ENCODE measurements at places on chromosomes 3 and 15.

GRCh38 chr15:89143503-89144162, 55.4 kb downstream of the ABHD2 start:
- H3K4me3 ChIP-seq = no peak overlapping the region
- DNase-seq = no peak
- peaks cover 13% of the 10 kb centered on the region for H3K4me1 ChIP-seq
- H3K36me3 ChIP-seq = no peaks in the 10 kb centered on the region

- H3K4me3 ChIP-seq = no peak overlapping the region
- H3K36me3 ChIP-seq = no peaks in the 10 kb centered on the region
- no peak for DNase-seq
- peaks cover 22% of the 10 kb centered on the region for H3K27me3 ChIP-seq
- no peak overlapping the region for H3K27ac ChIP-seq
These were observed 5.1 kb upstream of the CCR1 start for GRCh38 chr3:46213201-46213600.

DNA sequence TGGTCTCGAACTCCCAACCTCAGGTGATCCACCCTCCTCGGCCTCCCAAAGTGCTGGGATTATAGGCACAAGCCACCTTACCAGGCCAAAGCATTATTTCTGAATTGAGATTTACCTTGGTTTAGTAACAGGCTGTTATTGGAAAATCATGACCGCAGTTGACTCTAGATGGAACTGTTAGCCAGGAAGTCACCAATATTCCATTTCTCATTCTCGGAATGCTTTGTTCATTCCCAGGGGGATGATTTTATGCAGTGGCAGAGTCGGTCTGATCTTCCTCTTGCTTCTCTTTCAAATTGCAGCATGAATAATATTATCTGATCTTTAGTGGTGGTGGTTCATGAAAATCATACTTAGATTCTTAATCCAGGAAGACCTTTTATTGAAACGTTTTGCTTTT, 195.5 kb upstream of the MBNL1 start:
- no peaks in the 10 kb centered on the region for H3K4me1 ChIP-seq
- H3K27me3 ChIP-seq = no peaks in the 10 kb centered on the region
- no peak overlapping the region for H3K4me3 ChIP-seq
- no peak for DNase-seq
- no peak overlapping the region for H3K27ac ChIP-seq
- H3K36me3 ChIP-seq = no peaks in the 10 kb centered on the region

DNA sequence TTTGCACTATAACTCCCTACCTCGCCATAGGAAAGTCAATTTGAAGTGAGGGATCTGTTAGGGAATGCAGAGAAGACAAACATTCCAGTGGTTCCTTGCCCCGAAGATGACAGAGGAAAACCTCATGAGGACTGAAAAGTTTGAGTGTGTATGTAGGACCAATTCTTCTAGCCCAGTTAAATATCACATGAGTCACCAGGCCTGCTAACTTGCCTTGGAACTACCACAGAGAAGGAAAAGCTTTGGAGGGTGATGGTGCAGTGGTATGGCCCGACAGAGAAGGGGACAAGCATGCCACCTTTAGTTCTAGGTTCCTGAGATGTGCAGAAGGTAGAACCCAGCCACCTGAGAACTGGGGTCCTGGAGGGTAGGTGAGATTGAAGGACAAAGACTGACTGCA, 2.6 kb upstream of the UPK1B start:
- H3K27ac ChIP-seq = no peak overlapping the region
- H3K4me1 ChIP-seq = peaks cover 8% of the 10 kb centered on the region
- no peak for DNase-seq
- no peak overlapping the region for H3K4me3 ChIP-seq

DNA sequence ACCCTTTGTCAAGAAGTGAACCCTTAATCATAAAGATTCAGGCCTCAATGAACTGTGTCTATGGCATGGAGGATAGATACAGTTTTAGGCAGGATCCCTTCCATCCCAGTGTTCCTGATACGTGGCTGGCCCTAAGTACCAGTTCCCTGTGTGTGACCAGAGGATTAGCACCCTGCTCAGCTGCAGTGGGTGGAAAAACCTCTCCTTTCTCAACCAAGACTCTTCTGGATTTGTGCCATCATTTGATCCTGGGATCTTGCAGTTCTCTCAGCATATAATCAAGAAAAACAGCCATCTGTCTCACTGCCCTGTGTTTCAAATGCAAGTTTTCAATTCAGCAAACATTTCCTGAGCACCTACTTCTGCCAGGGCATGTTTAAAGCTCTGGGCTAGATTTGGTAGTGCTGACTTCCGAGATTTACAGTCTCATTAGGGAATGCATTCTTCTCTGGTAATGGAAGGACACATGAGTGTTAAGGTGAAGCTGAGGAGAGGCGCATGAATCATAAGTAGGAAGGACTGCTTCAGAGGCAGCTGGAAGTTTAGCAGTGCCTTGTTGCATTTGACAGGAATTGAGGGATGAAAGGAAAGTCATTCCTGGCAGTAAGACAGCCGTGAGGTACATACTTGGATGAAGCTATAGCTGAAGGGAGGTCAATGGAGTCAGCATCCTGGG, 388.3 kb downstream of the MFSD1 start:
- no peaks in the 10 kb centered on the region for H3K4me1 ChIP-seq
- H3K27me3 ChIP-seq = no peaks in the 10 kb centered on the region
- H3K4me3 ChIP-seq = no peak overlapping the region

- no peaks in the 10 kb centered on the region for H3K36me3 ChIP-seq
- H3K27ac ChIP-seq = no peak overlapping the region
- no peak for DNase-seq
- no peak overlapping the region for H3K4me3 ChIP-seq
- H3K27me3 ChIP-seq = no peaks in the 10 kb centered on the region
- H3K4me1 ChIP-seq = no peaks in the 10 kb centered on the region
These were observed 227.5 kb upstream of the COL8A1 start for GRCh38 chr3:99410789-99411311.

DNA sequence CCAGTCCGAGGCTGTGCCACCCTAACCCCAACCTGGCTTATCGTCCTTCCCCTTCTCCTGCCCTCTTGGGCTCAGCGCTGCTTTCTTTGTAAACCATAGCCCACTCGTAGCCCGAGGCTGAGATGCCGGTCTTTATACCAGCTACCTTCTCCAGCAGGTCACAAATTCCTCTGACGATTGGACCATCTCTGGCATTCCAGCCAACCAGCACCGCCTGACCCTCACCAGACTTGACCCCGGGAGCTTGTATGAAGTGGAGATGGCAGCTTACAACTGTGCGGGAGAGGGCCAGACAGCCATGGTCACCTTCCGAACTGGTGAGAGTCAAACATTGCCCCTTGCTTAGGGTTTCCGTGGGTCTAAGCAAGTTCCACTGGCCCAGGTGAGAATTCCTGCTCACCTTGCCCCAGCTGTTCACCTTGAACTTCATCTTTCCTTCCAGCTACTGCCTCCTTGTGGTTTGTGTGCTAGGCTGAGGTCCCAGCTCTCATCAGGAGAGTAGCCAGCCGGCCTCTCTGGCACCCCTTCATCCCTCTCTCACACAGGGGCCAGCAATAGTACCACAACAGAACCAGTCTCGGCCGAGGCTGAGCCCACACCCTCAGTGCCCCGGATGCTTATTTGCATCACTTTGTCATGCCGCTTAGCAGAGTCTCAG, 66.7 kb downstream of the BOC start:
- H3K27me3 ChIP-seq = no peaks in the 10 kb centered on the region
- H3K36me3 ChIP-seq = peaks cover 4% of the 10 kb centered on the region
- H3K27ac ChIP-seq = peak overlapping the region; percentile 86
- H3K4me3 ChIP-seq = no peak overlapping the region
- peaks cover 8% of the 10 kb centered on the region for H3K4me1 ChIP-seq

GRCh38 chr15:61031532-61031931, 197.6 kb downstream of the RORA start:
- no peak overlapping the region for H3K4me3 ChIP-seq
- H3K4me1 ChIP-seq = peaks cover 7% of the 10 kb centered on the region
- DNase-seq = no peak
- no peaks in the 10 kb centered on the region for H3K27me3 ChIP-seq
- H3K36me3 ChIP-seq = no peaks in the 10 kb centered on the region

- no peaks in the 10 kb centered on the region for H3K27me3 ChIP-seq
- DNase-seq = no peak
- H3K27ac ChIP-seq = no peak overlapping the region
- peaks cover 5% of the 10 kb centered on the region for H3K4me1 ChIP-seq
- peaks cover 98% of the 10 kb centered on the region for H3K36me3 ChIP-seq
These were observed 12.2 kb downstream of the RNF123 start for GRCh38 chr3:49701388-49702077.

DNA sequence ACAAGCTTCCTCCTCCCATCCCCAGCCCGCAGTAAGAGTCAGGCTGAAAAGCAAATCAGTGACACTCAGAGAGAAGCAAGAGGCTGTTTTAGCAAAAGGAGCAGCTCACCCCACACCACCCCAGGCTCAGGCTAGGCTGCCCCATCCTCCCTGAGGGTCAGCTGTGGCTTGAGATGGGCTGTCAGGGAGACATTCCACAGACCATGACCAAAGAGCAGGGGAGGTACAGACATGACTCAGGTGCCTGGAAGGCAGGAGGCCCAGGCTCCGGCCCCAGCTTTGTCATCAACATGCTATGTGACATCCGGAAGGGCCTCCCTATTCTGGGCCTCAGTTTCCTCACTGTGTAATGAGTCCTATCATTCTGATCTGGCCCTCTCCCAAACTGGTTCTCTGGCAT, 24.7 kb downstream of the HCN4 start:
- no peak overlapping the region for H3K27ac ChIP-seq
- no peak for DNase-seq
- H3K27me3 ChIP-seq = peaks cover 34% of the 10 kb centered on the region

DNA sequence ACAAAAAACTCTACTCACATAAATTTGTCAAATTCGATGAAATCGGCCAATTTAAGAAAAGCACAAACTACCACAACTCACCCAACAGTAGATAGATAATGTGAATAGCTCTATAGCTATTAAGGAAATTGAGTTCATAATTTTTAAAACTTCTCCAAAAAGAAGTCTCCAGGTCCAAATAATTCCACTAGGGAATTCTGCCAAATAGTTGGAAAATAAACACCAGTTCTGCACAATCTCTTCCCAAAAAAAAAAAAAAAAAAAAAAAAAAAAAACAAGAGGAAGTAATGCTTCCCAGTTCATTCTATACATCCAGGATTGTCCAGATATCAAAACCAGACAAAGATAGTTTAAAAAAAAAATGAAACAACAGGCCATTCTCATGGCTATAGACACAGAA, 164.2 kb downstream of the POLR2M start:
- H3K4me3 ChIP-seq = no peak overlapping the region
- H3K27me3 ChIP-seq = no peaks in the 10 kb centered on the region

- no peak for DNase-seq
- no peaks in the 10 kb centered on the region for H3K36me3 ChIP-seq
- no peak overlapping the region for H3K27ac ChIP-seq
- H3K4me3 ChIP-seq = no peak overlapping the region
These were observed 42.9 kb downstream of the PLCH1 start for GRCh38 chr3:155701882-155702465.

- H3K27ac ChIP-seq = no peak overlapping the region
- H3K36me3 ChIP-seq = no peaks in the 10 kb centered on the region
- H3K4me3 ChIP-seq = no peak overlapping the region
- H3K4me1 ChIP-seq = no peaks in the 10 kb centered on the region
These were observed 55.6 kb upstream of the CGNL1 start for GRCh38 chr15:57320631-57321220.

GRCh38 chr3:9147215-9147895, 102.1 kb downstream of the SRGAP3 start:
- H3K36me3 ChIP-seq = no peaks in the 10 kb centered on the region
- no peaks in the 10 kb centered on the region for H3K27me3 ChIP-seq
- H3K4me3 ChIP-seq = no peak overlapping the region
- H3K27ac ChIP-seq = peak overlapping the region; percentile 62

DNA sequence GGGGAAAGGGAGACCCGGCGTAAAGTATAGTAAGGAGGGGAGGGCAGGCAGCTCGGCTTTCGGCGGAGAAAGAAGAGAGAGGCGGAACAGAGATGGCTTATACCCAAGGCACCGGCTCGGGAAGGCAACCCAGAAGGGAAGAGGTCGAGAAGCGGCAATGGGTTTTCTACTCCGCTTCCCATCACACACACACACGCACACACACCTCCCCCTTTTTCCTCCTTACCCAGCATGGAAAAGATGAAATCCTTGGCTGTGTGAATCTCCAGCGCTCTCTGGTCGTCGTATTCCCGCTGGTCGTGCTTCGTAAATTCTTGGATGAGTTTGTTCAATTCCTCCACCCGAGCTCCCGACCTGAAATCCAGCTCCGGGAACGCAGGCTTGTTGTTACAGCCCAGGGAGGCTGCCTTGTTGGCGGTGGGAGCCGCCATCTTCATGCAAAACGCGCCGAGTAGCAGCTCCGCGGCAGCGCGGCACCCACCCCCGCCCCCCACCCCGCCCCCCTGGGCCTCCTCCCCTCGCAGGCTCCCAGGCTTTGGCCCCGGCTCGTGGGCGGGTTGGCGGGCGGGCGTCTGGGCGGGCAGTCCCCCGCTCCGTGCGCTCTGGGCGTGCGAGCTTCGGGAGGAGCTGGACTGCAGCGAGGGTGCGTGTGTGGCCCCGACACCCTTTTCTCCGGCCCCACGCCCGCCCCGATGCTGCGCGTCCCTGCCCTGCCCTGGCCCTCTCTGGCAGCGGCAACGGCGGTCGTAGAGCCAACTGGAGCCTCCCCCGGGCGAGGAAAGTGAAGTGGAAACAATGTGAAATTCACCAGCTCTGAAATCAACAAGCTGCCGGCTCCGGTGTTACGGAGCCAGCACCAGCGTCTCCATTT, at the start of gene MB21D2:
TSS of gene MB21D2 (minus strand) at position 453 of the 871 bp plus-strand sequence. CDS start at position 437, 16 bp downstream.
- H3K4me1 ChIP-seq = peaks cover 13% of the 10 kb centered on the region
- DNase-seq = no peak
- no peaks in the 10 kb centered on the region for H3K27me3 ChIP-seq
- peak within 1 kb of the TSS; percentile 95 for H3K27ac ChIP-seq

DNA sequence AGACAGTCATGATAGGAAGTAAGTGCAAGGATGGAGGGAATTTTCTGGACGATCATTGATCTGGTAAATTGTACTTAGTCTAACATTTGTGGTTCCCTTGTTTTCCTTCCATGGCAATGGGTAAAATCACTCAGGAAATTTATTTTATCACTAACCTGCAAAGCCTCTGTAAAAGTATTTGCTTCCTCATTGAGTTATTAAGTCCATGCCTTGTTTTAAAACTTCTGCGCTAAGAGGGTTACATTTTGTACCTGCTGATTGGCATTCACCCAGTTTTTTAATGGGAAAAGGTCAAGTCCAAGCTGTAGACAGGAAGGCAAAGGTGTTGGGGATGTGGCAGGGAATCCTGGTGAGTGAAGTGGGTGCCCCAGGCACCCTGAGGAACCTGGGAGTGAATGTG, 146.2 kb upstream of the NR2F2 start:
- H3K27me3 ChIP-seq = no peaks in the 10 kb centered on the region
- DNase-seq = no peak
- peaks cover 35% of the 10 kb centered on the region for H3K4me1 ChIP-seq
- H3K27ac ChIP-seq = no peak overlapping the region
- H3K36me3 ChIP-seq = no peaks in the 10 kb centered on the region

- H3K36me3 ChIP-seq = no peaks in the 10 kb centered on the region
- no peaks in the 10 kb centered on the region for H3K4me1 ChIP-seq
- no peak overlapping the region for H3K27ac ChIP-seq
- no peak for DNase-seq
These were observed 10.8 kb upstream of the MFSD1 start for GRCh38 chr3:158790901-158791589.

- DNase-seq = no peak
- H3K36me3 ChIP-seq = no peaks in the 10 kb centered on the region
- H3K27ac ChIP-seq = no peak overlapping the region
- peaks cover 21% of the 10 kb centered on the region for H3K4me1 ChIP-seq
- no peaks in the 10 kb centered on the region for H3K27me3 ChIP-seq
These were observed 4.6 kb downstream of the RAB6B start for GRCh38 chr3:133890972-133891644.

Measured in esophagus squamous epithelium (tissue), 5 donors.